ENCODE measurements at places on chromosomes 16 and 17.
A peak's percentile ranks its signal among the peaks of the same experiment; 100 is the strongest.

DNA sequence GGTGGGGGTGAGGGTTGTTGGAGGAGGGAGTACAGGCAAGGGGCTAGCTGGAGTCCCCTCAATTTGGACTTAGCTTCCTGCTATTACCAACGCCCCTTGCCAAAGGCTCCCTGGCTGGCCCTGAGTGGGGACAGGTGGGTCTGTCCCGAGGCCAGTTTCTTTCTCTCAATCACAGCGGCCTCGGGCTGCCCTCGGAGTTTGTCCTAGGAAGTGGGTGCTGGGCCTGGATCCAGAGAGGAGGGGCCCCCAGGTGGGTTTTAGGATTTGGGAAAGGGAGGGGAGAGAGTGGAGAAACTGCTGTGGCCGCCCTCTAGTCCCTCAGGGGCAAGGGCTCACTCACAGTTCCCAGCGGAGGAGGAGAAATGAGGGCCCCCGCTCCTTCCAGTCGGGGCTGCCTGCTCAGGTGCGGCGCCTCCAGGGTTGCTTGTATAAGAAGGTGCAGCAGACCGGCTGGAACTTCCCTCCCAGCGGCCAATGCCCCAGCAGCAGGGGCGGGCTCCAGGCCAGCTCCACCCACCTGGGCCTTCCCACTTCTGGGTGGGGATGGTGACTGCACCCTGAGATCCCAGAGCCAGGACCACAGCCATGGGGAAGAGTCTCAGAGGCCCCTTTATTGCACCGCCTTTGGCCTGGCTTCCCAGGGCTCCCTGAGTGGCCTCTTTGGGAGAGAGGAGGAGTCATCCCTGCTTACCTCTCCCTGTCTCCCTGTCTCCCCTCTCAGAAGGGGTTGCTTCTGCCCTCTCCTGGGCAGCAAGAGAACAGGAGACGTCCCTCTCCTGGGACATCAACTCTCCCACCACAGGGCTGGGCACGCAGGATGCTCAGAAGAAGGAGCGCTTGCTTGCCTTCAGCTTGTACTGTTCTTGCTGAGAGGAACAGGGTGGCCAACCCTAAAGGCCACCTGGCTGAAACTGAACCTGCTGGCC, 112.0 kb upstream of the SMURF2 start:
- H3K27ac ChIP-seq: no peak overlapping the region
- H3K4me1 ChIP-seq: peaks cover 7% of the 10 kb centered on the region
- peaks cover 12% of the 10 kb centered on the region for H3K27me3 ChIP-seq

GRCh38 chr17:64732336-64733006, 70.4 kb upstream of the SMURF2 start:
- H3K27ac ChIP-seq: no peak overlapping the region
- H3K4me3 ChIP-seq: no peak overlapping the region
- DNase-seq: no peak
- H3K4me1 ChIP-seq: peaks cover 7% of the 10 kb centered on the region

- H3K4me1 ChIP-seq: no peaks in the 10 kb centered on the region
- DNase-seq: no peak
Observed at GRCh38 chr17:3547628-3548027, 10.0 kb downstream of the TRPV3 start.

- H3K36me3 ChIP-seq: peaks cover 9% of the 10 kb centered on the region
- H3K27me3 ChIP-seq: peaks cover 2% of the 10 kb centered on the region
- peaks cover 30% of the 10 kb centered on the region for H3K4me1 ChIP-seq
- peak overlapping the region; percentile 98 for H3K27ac ChIP-seq
- peak overlapping the region; percentile 92 for H3K4me3 ChIP-seq
Observed at GRCh38 chr17:38867179-38867967, 2.5 kb upstream of the LASP1 start.

DNA sequence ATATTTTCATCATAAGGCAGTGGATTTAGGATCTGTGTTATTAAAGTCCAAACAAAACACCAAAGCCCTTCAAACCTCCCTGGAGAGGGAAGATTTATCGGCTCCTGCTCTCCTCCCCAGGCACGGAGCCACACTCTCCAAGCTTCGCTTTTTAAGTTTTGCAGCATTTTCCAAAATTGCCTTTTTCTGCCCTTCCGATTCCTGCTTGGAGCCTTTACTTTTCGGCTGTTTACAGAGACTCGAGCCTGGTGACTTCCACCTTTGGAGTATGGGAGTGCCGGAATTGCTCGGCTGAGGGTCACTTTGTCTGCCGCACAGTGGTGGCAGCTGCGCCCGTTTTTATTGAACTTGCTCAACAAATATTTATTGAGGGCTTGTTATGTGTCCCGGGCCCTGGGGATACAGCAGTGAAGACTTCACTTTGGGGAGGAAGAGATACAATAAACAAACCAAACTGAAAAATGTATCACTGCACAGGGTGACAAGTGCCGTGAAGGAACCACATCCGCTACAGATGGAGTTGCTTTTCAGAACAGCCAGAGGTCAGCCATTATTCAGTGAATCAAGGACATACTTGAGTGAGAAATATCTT, 185.5 kb downstream of the NTN1 start:
- H3K4me3 ChIP-seq: no peak overlapping the region
- no peak overlapping the region for H3K27ac ChIP-seq
- DNase-seq: no peak

GRCh38 chr17:59423903-59424302, 92.4 kb downstream of the YPEL2 start:
- no peak overlapping the region for H3K4me3 ChIP-seq
- H3K27me3 ChIP-seq: no peaks in the 10 kb centered on the region
- no peak overlapping the region for H3K27ac ChIP-seq
- H3K36me3 ChIP-seq: no peaks in the 10 kb centered on the region
- peaks cover 4% of the 10 kb centered on the region for H3K4me1 ChIP-seq

GRCh38 chr17:67639555-67639954, 78.2 kb upstream of the NOL11 start:
- H3K36me3 ChIP-seq: no peaks in the 10 kb centered on the region
- no peaks in the 10 kb centered on the region for H3K4me1 ChIP-seq
- no peak for DNase-seq
- H3K27ac ChIP-seq: no peak overlapping the region

DNA sequence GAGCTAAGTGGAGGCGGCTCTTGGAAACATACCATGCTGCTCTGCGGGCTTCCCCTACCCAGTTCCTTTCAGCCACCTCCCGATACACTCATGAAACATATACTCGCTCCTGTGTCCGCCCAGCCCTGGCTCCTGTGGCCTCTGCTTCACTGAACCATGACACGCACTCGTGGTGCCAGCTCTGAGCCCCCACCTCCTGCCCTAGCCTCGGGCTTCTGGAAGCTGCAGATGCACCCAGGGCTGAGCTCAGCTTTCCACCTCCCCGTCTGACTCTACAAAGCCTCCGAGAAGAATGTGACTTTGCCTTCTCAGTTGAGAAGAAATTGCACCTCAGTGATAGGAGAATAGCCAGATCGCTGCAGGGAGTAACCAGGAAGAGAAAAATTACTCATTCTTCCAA, 11.0 kb downstream of the CALB2 start:
- no peaks in the 10 kb centered on the region for H3K36me3 ChIP-seq
- H3K4me3 ChIP-seq: no peak overlapping the region
- DNase-seq: no peak
- no peaks in the 10 kb centered on the region for H3K27me3 ChIP-seq

DNA sequence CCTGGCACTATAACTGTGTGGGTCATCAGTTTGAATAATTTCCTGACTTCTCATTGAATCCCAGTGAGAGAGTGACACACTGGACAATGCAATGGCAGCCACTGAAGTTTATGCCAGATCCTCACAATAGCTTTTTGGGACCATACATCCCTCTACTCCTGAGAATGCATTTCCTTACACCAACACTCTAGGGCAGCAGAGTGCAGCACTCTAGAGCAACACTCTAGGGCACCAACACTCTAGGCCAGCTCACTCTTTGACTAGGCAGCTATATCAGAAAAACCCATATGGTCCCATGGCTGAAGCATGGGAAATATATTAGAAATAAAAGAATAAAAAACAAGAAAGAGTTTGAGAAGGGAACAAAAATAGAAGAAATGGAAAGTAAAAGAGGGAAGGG, 309.2 kb downstream of the MAP2K6 start:
- H3K4me3 ChIP-seq: no peak overlapping the region
- H3K27me3 ChIP-seq: peaks cover 8% of the 10 kb centered on the region
- H3K36me3 ChIP-seq: no peaks in the 10 kb centered on the region
- H3K4me1 ChIP-seq: no peaks in the 10 kb centered on the region

DNA sequence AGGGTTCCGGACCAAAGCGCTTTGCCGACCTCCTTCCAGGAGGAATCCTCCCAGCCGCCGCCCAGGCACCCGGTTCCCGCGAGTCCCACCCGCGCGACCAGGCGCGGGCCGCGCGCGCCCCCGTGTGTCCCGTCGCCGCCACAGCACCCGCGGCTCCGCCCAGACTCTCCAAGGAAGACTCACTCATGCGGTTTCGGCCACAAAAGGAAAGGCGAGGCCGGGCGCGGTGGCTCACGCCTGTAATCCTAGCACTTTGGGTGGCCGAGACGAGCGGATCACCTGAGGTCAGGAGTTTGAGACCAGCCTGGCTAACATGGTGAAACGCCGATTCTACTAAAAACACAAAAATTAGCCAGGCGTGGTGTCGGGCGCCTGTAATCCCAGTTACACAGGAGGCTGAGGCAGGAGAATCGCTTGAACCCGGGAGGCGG, 3.5 kb upstream of the PKMYT1 start:
- H3K27me3 ChIP-seq: no peaks in the 10 kb centered on the region
- peak; percentile 74 for DNase-seq
- H3K4me1 ChIP-seq: peaks cover 15% of the 10 kb centered on the region
- H3K27ac ChIP-seq: no peak overlapping the region
- H3K4me3 ChIP-seq: peak overlapping the region; percentile 72

DNA sequence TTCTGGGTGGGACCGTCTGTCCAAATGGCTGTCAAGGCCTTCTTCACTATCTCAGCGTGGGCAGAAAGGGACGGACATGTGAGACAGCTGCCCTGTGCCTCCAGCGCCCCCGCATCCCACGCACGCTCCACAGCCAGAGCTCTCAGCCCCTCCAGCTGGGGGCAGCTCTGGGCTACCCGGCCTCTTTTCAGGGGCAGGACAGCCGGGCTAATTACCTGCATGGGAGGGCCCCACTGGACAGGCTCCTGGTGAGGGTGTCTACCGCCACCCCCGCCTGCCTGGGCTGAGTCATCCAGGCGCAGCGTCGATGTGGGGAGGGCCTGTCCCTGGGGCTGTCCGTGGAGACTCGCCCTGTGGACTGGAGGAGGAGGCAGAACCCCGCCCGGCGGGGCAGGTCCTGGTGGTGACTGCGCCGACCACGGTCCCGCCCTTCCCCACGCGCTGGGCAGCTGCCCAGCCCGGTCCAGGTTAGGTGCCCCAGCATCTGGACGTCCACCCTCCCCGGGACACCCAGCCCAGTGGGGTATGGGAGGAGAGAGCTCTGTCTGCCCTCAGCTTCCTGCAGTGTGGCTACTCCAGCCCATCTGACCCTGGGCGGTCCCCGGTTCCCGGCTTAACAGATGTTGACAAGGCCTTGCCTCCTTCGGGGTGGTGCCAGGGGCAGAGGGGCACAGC, 5.9 kb upstream of the METRNL start:
- DNase-seq: no peak
- H3K27ac ChIP-seq: no peak overlapping the region
- peaks cover 17% of the 10 kb centered on the region for H3K27me3 ChIP-seq
- H3K4me1 ChIP-seq: peaks cover 26% of the 10 kb centered on the region

- no peak for DNase-seq
- H3K36me3 ChIP-seq: no peaks in the 10 kb centered on the region
- H3K4me3 ChIP-seq: no peak overlapping the region
- H3K27ac ChIP-seq: no peak overlapping the region
- peaks cover 8% of the 10 kb centered on the region for H3K4me1 ChIP-seq
Observed at GRCh38 chr17:44117351-44117750, 6.1 kb downstream of the HDAC5 start.

DNA sequence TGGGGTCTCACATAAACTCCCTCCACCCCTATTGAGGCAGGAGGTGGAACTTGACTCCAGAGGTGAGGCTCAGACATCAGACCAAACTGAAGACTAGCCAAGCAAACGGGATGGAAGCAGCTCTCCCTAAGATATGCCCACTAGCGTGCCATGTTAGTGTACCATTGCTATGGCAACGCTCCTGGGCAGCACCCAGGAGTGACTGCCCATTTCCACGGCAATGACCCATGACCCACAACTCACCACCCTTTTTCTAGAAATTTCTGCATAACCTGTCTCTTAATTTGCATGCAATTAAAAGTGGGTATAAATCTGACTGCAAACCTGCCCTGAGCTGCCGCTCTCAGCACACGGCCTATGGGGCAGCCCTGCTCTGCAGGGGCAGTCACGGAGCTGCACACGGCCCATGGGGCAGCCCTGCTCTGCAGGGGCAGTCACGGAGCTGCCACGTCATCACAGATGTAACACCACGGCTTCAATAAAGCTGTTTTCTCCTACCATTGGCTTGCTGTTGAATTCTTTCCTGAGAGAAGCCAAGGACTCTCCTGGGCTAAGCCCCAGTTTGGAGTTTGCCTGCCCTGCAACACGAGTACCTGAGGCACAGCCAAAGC, 164.3 kb downstream of the RBFOX3 start:
- H3K27ac ChIP-seq: no peak overlapping the region
- no peaks in the 10 kb centered on the region for H3K36me3 ChIP-seq
- no peak overlapping the region for H3K4me3 ChIP-seq
- H3K4me1 ChIP-seq: no peaks in the 10 kb centered on the region
- no peaks in the 10 kb centered on the region for H3K27me3 ChIP-seq
